ENCODE measurements at places on chromosomes 16 and 17.

- DNase-seq = no peak
Observed at GRCh38 chr17:80247561-80247960, 13.1 kb upstream of the RNF213 start.

- no peak for DNase-seq
Observed at GRCh38 chr17:40092581-40092980, 7.8 kb downstream of the NR1D1 start.

GRCh38 chr16:83936581-83937165 is 16.4 kb upstream of the OSGIN1 start:
- DNase-seq = no peak

DNA sequence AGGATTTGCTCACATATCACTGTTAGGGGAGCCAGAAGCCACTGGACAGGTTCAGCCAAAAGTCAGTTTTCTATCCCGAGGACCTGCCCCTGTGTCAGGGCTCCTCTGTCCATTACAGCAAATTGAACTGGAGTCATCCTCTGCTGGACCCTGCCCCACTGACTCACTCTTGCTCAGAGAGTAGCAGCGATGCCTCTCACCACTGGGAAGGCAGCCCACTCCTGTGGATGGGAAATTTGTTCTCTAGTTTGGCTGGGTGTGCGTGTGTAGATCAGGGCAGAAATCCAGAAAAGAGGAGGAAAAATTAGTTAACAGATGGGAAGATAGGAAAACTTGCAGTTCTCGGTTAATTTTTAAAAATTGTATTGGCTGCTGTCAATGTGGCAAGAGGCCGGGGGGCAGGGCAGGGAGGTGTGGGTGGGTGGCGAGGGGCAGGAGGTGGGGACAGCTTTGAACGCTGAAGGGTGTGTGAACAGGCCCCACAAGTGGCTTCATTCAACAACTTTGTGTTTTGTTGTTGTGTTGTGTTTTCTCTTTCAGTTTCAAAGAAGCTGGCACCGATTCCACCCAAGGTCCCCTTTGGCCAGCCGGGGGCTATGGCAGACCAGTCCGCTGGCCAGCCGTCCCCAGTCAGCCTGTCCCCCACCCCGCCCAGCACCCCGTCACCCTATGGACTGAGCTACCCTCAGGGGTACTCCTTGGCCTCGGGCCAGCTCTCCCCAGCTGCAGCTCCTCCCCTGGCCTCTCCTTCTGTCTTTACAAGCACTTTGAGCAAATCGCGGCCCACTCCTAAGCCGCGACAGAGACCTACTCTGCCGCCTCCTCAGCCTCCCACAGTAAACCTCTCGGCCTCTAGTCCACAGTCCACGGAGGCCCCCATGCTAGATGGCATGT is 33.6 kb downstream of the ELAC2 start:
- DNase-seq = no peak

DNA sequence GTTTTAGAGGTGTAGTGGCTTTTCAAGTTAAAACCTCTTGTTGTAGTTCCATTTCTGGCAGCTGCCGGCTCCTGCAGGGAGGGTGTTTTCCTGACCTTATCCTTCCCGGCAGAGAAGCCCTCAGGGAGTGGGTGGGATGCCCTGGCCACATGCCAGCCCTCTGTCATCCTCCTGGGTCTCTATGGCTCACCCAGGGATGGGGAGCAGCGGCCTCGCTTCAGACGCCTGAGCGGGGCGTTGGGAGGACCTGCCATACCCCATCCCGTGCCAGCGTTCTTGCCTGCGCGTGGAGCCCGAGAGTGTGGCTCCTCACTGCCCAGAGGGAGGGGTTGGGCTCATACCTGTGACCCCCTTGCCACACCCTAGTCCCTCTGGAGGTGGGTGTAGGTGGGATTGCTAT is 11.9 kb downstream of the KCNJ12 start:
- DNase-seq = no peak

DNA sequence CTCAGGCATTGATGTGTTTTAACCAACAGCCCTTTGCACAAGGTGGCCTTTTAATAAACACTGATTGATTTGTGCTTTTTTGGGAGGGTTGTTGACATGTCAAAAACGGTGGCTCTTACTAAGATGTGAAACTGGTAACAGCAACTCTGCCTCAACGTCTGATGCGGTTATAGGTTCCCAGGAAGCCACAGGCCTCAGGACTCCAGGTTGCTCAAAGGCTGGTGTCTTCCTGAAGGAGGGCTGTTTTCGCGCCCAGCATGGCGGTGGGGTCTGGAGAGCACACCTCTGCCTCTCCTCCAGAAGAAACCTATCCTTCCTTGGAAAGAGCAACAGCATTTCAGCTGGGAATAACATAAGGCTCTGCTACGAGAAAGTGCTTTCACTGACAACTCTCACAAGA is 187.5 kb downstream of the IRF8 start:
- DNase-seq = no peak

DNA sequence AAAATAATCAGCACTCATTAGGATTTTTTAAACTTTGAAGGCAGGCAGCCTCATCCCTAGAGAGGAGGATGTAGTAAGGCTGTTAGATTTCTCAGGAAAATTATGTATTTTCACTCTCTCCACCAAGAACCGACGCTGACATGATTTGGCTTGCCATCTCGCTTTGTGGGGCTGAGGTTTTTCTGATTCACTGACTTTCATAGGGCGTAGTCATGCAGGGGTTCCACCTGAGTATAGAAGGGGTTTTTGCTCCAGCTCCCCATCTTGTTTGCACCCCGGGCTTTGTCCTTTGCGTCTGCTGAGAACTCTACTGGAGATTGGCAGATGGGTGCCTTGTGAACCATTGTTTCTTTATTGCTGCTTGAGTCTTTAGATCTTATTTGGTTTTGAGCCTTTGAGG is 20.2 kb downstream of the TOM1L1 start:
- DNase-seq = no peak

DNA sequence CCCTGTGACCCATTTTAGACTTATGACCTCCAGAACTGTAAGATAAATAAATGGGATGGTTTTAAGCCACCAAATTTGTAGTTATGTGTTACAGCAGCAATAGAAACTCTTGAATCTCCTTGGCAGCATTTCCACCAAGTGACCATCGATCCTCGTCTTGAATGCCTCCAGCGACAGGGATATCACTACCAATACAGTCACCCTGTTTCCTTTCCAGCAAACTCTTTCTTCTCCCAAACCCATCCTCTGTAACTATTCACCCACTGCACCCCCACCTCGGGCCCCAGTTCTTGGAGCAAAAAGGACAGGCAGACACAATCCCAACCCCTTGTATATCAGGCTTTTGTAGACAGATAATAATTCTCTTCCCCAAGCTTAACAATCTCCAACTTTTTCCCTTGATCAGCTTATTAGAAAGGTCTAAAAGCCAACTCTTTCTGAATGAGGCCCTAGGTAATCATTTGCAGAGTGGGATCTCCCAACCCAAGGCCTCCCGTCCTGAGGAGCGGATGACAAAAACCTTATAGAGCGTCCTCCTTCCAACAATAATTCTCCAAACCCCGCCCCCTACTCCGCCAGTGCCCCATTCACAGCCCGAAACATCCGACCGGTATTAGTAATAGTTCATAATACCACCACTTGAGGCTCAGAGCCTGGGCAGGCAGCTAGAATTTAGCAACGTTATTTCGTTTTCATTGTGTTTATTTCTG is 14.7 kb upstream of the PLLP start:
- no peak for DNase-seq

DNA sequence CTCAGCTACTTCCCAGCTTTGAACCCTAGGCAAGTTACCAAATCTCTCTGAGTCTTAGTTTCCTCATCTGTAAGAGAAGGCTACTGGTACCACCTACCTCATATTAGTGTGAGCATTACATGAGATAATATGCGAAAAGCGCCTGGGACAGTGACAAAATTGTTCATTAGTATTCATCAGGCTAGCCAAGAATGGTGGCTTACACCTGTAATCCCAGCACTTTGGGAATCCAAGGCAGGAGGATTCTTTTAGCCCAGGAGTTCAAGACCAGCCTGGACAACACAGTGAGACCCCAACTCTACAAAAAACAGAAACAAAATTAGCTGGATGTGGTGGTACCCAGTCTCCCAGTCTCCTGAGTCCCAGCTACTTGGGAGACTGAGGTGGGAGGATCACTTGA is 3.3 kb downstream of the PLCD3 start:
- no peak for DNase-seq

GRCh38 chr17:46774108-46774737 is 44.3 kb downstream of the WNT3 start:
- no peak for DNase-seq

DNA sequence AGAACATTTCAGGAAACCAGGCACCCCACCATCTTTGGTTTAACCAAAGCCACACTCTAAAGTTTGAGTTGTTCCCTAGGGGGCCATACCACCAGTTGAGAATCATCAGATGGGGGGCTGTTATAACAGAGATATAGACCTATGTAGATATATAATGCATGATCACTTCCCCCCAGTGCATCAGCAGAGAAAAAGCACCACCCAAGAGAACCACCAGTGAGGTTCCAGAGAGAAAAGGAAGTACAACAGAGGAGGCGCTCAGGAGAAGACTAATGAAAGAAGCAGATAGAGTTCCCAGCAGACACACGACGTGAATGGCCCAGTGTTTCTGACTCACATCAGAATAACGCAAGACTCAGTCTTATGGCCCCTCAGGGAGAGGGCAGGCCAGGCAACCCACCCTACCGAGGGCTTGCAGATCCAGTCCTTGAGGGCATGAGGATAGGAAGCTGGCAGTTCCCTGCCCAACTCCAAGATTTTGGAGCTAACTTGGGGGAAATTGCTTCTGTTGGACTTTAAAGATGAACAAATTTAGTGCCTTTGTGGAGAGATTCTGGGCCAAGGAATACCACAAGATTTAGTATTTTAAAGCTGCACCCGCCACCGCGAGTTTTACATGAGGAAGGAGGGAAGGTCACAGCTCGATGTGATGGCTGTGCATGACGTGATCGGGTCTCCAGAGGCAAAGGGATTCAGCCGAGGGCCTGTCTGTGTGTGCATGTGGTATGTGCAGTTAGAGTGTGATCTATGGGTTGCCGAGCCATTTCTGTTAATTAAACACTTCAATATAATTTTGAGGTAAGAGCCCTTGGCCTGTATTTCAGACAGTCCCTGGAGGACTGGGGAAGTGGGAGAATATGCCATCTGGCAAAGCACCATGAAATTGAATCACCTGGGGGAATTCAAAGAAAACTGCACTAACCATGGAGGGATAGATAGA is 53.1 kb downstream of the AIPL1 start:
- no peak for DNase-seq

DNA sequence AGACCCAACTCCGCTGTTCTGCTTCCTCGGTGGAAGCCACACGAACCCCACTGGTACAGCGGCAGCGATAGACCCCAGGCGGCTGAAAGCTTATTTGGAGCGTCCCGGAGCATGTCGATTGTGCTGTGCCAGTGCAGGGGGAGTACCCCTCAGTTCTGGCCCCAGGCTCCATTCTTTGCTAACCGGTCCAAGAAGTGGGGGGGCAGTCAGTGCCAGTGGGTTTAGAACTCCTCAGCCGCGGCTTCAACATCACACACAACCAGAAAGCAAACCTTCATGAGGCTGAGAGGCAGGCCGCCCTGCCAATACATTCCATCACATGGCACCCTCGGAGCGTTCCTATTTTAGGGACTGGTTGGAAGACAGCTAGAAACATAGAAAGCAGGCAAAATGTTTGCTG is 1.7 kb upstream of the MNT start:
- no peak for DNase-seq

GRCh38 chr17:38539386-38539785 is 66.4 kb downstream of the SRCIN1 start:
- no peak for DNase-seq

DNA sequence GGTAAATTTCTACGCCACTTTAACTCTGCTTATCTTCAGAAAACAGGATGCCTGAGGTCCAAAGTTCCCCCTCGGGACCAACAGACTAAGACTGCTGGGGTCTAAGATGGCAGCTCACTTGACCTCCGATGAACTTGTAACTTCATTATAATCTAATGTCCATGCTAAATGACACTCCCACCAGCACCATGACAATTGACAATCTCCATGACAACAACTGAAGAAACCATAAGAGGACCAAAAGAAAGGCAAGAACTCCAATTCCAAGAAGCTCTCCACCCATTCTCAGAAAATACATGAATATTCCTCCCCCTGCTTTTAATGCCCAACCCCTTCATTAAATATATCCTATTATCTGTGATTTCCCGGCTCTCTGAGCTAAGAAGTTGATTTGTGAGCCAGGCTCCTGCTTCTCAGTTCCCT is 7.5 kb downstream of the CCL4 start:
- DNase-seq = no peak

- no peak for DNase-seq
Observed at GRCh38 chr16:22055881-22056280, 36.5 kb upstream of the VWA3A start.

GRCh38 chr16:58198022-58198683 is at the start of gene CSNK2A2:
Gene CSNK2A2 (minus strand): TSS chr16:58198106. CDS start chr16:58197736, 370 bp downstream.
- DNase-seq = peak; percentile 24

DNA sequence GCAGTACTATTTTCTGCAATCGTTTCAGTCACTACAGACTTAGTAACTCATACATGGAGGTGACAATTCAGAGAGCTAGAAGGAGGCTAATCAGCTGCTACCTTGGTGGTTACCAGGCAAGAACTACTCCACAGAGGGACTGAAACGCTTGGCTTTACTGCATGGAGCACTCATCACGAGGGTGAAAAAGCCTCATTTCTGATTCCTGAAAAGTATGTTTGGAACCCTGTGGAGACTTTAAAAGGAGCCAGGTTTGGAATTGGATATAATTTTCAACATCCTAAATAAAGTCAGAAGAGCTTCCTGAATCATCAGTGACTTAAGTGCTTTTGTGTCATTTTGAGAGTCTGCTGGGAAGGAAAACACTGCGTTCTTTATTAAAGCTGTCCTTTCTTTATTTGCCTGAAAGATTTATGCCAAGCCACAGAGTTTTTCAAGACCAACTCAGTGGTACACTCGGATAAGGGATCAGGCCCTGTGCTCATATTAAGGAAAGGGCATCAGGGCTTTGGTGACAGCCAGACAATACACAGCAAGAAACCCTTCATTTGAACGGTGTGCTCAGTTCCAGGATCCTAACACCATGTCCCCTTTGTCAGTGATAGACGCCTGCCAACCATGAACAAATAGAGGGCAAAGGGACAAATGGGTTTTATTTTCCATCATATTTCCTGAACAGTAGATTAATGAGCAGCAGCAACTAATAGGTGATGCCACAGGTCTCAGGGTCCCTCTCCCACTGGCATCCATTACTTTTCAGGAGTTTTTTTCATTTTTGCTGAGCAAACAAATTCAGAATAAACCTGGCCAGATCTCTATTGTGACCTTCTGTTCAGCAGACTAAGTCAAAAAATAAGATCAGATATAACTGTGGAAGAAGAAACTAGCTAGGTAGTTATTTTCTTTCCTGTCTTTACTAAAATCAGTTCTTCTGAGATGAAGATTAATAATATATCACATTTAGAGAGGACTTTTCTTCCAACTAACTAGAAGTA is 80.5 kb upstream of the CLEC18B start:
- DNase-seq = no peak

DNA sequence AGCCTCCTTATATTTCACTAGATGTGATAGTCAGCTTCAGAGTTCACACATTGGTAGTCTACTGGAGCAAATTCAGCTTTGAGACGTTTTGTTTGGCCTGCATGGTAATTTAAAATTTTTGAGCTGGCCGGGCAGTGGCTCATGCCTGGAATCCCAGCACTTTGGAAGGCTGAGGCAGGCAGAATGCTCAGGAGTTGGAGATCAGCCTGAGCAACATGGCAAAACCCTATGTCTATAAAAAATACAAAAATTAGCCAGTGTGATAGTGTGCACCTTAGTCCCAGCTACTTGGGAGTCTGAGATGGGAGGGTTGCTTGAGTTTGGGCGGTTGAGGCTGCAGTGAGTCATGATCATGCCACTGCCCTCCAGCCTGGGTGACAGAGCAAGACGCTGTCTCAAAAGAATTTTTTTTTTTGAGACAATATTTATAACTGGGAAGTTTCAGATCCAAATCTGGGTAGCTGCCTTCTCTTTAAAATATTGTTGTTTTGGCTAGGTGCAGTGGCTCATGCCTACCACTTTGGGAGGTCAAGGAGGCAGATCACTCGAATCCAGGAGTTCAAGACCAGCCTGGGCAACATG is 4.8 kb upstream of the BLMH start:
- no peak for DNase-seq

Data from SW 1271 (cell line).